Pons (tissue), 1 donor: ENCODE measurements at places on chromosomes 16 and 17.

DNA sequence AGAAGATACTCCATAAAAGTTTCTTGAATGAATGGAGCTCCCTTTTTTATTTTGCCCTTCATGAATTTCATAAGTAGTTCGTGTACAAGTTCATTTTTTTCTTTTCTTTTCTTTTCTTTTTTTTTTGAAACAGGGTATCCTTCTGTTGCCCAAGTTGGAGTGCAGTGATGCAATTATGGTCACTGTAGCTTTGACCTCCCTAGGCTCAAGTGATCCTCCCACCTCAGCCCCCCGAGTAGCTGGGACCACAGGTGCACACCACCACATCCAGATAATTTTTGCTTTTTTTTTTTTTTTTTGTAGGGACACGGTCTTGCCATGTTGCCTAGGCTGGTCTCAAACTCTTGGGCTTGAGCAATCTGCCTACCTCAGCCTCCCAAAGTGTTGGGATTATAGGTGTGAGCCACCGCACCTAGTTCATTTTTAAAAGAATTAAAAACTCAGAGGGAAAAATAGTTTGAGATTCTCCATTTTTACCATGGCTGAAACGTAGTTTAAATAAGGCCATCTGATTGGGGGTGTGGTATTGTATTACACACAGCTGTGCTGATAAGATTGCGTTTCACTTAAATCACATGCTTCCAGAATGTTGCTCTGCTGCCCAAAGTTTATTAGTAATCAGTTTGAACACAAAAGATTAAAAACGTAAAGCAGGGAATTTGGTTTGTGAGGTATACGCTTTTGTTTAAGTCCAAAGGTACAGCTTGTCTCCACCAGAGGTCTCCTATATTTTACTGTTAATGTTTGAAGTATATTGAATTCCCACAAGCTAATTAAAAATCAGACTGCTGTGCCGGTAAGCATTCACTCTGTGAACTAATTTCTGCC lies 154.1 kb downstream of the SOCS1 start:
- no peak for DNase-seq

- no peak for DNase-seq
These were observed 248.9 kb downstream of the SHISA9 start for GRCh38 chr16:13150181-13150885.

- DNase-seq = no peak
These were observed 34.3 kb downstream of the GINS2 start for GRCh38 chr16:85654251-85655095.

DNA sequence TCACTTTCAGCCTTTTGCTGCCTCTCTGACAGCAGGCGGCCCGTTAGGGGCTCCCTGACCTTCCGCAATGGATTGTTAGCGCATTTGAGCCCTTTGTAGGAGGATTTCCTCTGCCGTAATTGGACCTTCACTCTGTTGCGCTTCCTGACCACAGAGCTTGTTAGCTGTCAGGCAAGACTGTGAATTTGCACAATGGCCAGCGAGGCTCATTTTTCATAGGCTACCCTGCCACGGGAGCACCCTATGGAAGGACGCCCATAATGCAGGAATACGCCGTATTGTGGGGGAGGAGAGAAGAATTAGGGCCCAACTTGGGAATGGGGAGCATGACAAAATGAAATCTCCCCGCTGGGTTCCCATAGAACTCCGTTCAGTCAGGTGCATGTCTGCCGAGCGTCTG lies 205.2 kb upstream of the NLRP1 start:
- DNase-seq = no peak

GRCh38 chr16:58128711-58129096 lies 477 bp downstream of the CFAP20 start:
- no peak for DNase-seq

GRCh38 chr17:13086142-13086769 lies 68.4 kb upstream of the ELAC2 start:
- DNase-seq = no peak

DNA sequence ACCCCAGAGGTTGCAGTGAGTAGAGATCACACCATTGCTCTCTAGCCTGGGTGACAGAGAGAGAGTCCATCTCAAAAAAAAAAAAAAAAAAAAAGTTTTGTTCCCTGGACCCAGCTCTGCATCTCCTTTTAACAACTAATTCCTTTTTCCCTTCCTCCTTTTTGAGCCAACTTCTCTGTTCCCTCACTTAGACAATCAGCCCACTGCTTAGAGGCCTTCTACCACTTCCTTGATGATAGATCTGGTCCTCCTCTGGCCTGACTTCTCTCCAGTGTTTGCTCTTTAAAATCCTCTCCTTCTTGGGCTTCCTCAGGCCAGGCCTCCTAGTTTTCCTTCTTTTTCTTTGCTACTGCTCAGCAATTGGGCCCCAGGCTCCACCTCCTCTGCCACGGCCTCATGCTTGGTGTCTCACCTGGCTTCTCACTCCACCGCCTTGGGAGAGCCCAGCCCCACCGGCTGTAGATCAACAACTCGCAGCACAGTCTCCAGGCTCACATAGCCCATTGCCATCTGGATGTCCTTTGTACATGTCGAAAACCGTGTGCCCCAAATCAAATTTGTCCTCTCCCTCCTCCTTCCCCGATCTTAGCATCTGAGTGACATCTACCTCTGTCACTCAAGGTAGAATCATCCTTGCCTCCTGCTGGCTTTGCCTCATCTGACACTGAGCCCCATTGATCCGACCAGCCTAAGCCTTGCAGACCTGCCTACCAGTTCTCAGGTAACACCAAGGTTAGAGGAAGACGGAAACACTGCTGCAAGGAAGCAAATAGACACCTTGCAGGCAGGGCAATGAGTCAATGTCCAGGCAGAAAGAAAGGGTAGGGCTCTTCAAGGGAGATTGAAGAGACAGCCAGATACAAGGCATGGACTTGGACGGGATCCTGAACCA lies 17.4 kb downstream of the ARHGAP27 start:
- peak; percentile 74 for DNase-seq

GRCh38 chr17:34799751-34800150 lies 161.5 kb downstream of the CCT6B start:
- no peak for DNase-seq

- DNase-seq = no peak
These were observed 6.6 kb downstream of the SMG6 start for GRCh38 chr17:2297023-2297422.

- no peak for DNase-seq
These were observed 26.3 kb downstream of the FOXL1 start for GRCh38 chr16:86604436-86605193.

DNA sequence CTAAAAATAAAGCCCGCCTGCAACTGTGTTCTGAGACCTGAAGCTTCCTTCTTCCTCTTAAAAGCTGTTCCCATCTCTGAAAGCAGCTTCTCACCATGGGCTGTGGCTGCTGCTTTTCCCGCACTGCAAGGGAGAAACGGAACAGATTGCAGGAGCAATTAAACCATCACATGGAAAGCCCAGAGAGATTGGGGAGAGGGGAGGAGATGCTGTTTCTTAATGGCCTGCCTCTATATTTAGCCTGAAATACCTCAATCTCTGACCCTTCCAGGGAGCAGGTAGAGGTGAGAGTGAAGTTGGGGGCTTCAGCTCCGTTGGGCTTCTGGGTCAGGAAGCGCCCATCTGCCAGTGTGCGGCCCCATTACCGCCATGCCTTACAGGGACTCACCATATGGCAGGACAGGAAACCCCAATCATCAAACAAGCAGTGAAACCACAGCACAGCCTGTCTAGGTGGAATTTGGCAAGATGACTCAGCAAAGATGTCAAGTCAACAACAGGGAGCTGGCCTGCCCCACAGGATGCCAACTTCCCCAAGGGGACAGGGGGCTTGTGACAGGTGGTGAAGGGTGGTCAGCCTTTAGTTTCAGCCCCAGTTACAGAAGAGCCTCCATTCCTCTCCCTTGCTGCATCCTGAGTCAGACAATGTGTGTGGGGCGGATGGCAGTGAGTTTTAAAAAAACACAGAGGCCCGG lies 286.6 kb upstream of the CCL2 start:
- DNase-seq = peak; percentile 37

GRCh38 chr16:54128629-54129234 lies 157.9 kb downstream of the IRX3 start:
- DNase-seq = no peak

- no peak for DNase-seq
These were observed 117.6 kb upstream of the HAS3 start for GRCh38 chr16:68987734-68988457.

DNA sequence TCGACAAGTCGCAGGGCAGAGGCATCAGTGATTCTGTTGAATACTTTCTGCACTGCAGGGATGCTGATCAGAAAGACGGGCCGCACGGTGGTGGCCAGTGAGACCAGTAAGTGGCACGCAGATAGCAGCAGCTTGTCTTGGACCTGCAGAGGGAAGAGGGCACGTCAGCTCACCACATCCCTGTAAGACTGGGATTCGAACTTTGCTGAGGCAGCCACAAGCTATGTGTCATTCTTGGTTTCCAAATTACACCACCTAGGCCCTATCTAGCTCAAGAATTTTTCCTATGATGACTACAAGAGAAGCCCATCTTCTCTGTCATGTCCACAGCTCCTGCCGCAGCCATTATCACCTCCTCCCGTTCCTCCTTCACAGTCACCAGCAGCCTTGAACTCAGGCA lies 49.4 kb upstream of the GSG1L start:
- no peak for DNase-seq

GRCh38 chr17:80818871-80819270 lies 172.8 kb upstream of the CHMP6 start:
- no peak for DNase-seq

- no peak for DNase-seq
These were observed 127.6 kb downstream of the CHD9NB start for GRCh38 chr16:52925143-52925542.

DNA sequence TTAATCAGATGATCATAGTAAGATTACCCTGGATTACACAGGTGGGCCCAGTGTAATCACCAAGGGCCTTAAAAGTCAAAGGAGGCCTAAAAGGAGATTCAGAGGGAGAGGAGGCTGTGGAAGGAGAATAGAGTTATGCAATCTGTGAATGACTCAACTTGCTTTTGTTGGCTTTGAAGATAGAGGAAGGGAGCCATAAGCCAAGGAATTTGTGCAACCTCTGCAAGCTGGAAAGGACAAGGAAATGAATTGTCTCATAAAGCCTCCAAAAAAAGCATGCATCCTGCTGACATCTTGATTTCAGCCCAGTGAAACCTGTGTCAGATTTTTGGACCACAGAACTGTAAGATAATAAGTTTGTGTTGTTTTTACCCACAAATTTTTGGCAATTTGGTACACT lies 109.6 kb downstream of the CNTNAP4 start:
- DNase-seq = no peak

- DNase-seq = no peak
These were observed 4.5 kb downstream of the NME2 start for GRCh38 chr17:51170736-51171135.

DNA sequence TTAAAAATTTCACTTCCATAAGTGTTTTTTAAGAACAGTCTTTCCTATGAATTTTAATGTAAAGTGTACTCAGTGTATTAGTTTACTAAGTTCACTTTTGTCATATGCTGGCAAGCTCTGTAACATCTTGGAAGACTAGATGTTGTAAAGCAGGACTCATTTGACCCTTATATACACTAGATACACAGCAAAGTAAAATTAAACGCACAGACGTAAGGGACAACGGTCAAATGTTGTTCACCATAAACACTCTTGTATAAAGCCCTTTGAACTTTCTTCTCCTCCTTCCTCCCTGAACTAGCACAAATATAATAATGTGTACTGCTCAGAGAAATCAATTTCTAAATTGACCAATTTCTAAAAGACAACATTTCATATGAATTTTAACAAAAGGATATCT lies 7.0 kb upstream of the GOT2 start:
- no peak for DNase-seq

GRCh38 chr17:18949566-18949965 lies 2.4 kb upstream of the SLC5A10 start:
- no peak for DNase-seq

DNA sequence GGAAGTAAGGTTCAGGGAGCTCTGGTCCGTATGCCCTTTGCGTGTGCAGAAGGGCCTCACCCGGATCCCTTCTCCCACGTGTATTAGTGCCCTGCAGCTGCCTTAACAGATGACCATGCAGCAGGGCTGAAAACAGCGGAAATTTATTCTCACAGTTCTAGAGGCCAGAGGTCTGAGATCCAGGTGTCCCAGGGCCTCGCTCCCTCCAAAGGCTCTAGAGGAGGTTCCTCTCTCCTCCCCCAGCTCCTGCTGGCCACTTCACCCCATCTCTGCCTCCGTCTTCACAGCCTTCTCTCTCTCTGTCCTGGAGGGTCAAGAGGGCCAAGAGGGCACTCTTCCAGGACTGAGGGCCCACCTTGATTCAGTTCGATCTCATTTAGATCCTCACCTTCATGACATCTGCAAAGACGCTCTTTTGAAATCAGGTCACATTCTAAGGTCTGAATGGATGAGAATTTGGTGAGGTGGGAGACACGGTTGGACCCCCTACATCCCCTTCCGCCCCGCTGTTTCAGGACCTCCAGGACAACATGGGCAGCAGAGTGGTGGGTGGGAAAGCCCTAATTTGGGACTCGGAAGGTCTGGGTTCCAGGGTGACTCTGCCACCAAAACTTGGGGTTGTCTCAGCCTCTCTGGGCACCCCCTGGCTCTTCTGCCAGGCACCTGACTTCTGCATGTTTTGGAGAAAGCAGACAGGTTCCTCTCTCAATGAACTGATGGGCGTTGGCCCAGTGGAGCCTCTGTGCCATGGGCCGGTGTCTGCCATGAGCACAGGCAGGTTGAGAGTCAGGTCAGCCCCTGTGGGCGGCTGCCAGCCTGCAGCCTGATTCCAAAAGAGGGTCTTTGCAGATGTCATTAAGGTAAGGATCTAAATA lies 361.2 kb downstream of the SEC14L1 start:
- DNase-seq = no peak

GRCh38 chr16:70157105-70157476 lies 16.5 kb upstream of the CLEC18C start:
- DNase-seq = no peak
